ENCODE measurements at places on chromosomes 3 and 15. TPM values are rescaled to one million over a fixed set of nuclear protein-coding genes. Genes with fewer than 3 reads are reported as not detected.

SLC2A2 gene
- 12.6 TPM for total RNA-seq

XCR1 gene
- total RNA-seq: 1.4 TPM

AP3B2 gene
- 4.7 TPM for total RNA-seq

A4GNT gene
- total RNA-seq: not detected

SMCO1 gene
- total RNA-seq: not detected

DNA sequence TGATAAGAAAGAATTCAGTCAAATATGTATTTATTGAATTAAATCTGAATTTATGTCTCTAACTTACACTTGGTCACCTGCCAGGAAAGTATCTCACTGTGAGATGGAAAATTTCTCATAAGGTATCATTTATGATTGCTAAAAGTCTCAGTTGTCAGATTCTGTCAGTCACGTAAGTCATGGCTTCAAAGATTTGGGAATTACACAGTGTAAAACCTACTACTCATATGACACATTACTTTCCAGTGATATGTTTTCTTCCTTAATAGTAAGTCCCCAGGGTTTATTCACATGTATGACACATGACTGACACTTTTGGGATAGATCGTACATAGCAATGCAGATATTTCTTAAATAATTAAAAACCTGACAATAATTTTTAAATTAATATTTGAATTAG is 792.2 kb downstream of the PLOD2 start:
- H3K4me3 ChIP-seq: no peak overlapping the region
- H3K27ac ChIP-seq: no peak overlapping the region
- DNase-seq: no peak
- no peaks in the 10 kb centered on the region for H3K4me1 ChIP-seq

DNA sequence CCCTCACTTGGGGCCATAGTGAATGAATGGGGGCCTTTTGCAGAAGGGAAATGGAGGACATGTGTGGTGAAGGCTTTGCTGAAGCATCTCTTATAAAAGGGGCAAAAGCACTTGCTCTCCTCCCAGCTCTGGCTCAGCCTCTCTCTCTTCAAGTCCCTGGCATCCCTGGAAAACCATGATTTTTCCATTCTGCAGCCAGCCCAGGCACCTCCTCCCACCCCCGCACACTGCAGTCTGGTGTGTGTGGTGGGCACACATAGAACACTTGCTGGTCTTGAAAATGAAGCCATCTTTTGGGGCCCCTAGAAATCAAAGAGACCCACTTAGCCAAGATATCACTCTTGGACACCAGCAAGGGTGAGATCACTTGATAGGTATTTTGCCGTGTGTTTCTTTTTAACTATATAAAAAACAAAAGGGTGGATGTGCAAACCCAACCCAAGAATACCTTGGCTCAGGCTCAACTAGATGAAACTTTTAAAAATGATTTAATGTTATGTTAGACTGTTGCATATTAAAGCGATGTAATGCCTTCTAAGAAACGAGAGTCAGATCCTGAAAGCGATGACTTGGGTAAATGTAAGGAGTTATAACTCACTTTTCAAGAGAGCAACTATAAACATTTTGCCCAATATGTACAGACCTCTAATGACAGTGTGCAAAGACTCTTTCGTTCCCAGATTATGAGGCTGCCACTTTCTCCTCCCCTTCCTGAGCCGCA is 16.4 kb upstream of the ALDH1A3 start:
- H3K27ac ChIP-seq: no peak overlapping the region
- no peaks in the 10 kb centered on the region for H3K4me1 ChIP-seq
- no peak for DNase-seq

DNA sequence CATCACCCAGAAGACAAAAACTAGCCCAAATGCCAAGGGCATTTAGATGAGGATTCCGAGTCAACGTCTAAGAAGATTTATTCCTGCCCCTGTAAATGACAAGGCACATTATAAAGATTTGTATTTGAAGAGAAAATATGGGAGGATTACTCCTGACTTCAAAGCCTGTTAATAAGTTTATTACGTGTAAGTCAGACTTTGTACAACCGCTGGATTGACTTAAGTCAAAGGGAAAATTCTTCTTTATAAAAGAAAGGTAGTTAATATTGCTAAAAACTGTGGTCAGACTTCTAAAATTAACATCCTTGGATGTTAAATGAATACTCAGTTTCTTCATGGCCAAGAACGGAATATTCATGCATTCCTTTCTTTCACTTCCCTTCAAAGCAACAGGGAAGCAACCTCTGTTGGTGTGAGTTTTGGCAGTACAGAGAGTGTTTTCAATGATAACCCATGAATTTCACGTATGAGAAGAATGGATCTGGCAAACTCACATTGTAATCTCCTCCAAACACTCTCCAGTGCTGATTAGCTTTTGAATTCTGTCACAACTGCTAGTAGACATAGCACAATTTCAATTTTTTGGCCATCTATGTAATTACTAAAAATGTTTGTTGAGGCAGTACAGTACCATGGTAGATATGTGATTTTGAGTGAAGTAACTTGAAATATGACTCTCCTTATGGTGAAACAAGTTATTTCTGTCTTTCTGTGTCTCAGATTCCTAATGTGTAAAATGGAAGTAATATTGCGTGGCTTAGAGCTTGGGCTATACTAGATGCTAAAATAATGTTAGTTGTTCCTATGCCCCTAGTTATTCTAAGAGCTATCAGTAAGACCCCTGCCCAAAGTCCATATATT is 62.0 kb downstream of the PLD1 start:
- DNase-seq: no peak
- H3K36me3 ChIP-seq: no peaks in the 10 kb centered on the region
- no peak overlapping the region for H3K27ac ChIP-seq

GRCh38 chr3:187169231-187169960 is 27.9 kb upstream of the RTP1 start:
- no peak overlapping the region for H3K4me3 ChIP-seq
- no peaks in the 10 kb centered on the region for H3K27me3 ChIP-seq
- no peak for DNase-seq
- no peaks in the 10 kb centered on the region for H3K4me1 ChIP-seq
- no peaks in the 10 kb centered on the region for H3K36me3 ChIP-seq

GRCh38 chr3:58329150-58329921 is 3.4 kb upstream of the PXK start:
- H3K4me3 ChIP-seq: no peak overlapping the region
- H3K36me3 ChIP-seq: no peaks in the 10 kb centered on the region
- no peaks in the 10 kb centered on the region for H3K27me3 ChIP-seq

DNA sequence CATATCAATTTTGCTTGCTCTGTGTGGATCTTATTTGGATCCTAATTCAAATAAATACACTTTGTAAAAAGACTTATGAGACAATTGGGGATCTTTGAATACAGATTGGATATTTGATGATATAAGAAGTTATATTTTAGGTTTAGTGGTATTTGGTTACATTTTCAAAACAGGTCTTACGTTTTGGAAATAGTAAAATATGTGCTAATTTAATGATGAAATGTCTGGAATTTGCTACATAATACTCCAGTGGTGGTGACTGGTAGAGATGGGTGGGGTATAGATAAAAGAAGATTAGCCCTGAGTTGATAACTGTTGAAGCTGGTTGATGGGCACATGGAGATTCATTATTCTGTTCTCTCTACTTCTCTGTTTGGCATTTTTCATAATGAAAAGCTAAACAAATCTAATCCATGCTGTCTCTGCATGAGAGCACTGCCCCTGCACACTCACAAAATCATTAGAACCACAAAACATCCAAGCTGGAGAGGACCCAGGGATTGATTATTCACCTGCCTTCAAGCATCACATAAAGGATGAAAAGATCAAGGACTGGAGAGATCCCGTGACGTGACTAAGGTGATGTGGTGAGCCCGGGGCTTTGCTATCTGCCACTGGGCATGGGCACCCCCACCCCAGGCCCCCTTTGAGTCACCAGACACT is 58.9 kb downstream of the TLE3 start:
- no peak for DNase-seq
- no peaks in the 10 kb centered on the region for H3K4me1 ChIP-seq
- no peaks in the 10 kb centered on the region for H3K36me3 ChIP-seq
- no peak overlapping the region for H3K4me3 ChIP-seq
- peaks cover 5% of the 10 kb centered on the region for H3K27me3 ChIP-seq

DNA sequence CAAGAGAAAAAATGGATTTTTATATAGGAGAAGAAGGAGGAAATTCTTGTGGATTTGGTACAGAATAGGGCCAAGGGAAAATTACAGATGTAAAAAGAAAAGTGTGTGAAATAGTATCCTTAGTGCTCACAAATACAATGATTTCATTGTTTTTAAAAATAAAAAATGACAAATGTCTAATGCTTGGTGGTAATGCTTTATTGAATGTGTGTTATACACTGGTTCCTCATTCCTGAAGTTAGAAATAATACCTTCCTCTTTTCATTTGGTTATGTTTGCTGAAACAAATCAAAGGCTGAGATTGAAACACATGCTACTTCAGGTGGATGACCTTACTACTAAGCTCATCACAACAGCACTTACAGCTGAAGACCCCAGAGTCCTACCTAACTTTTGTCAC is 37.7 kb upstream of the CCR2 start:
- H3K36me3 ChIP-seq: no peaks in the 10 kb centered on the region
- H3K27ac ChIP-seq: no peak overlapping the region

- no peaks in the 10 kb centered on the region for H3K4me1 ChIP-seq
- H3K27ac ChIP-seq: no peak overlapping the region
- H3K27me3 ChIP-seq: no peaks in the 10 kb centered on the region
- no peak for DNase-seq
Measured at GRCh38 chr15:63109920-63110319, 11.7 kb upstream of the LACTB start.

Data from kidney (tissue), 22 donors.